Stimulated activated CD4-positive, alpha-beta T cell treated with anti-CD3 and anti-CD28 coated beads, TNF-alpha, amount 100 ng/mL, for 4 hours (primary cell): ENCODE measurements at places on chromosomes 12 and 14.

DNA sequence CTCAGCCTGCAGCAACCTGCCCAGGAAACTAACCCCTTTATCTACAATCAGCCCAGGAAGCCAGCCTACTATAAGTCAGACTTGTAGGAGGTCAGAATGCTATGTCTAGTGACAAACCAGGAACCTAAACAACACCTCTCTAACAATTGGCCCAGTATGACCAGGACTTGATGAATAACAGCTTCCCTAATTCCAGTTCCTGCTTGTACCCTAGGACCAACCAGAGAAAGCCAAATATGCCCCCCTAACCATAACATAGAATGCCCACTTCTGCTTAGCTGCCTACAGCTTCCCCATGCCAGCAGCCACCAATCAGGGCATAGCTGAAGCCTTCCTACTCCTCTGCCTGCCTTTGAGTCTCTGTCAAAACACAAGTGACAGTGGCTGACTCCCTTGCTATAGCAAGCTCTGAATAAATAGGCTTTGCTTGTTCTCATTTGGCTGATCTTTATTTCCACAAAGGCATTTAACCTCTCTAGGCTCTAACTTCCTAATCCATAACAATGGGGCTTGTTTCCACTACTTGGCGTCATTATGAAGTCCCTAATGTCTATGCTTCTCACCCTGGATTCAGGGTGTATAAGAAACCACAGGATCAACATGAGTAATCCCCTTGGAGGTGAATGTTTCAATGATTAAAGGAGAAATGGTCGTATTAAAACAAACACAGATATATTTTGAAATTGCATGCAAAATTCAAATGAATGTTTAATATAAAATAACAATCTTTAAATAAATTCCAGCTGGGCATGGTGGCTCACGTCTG, 220.2 kb downstream of the ANO6 start:
- no peak for DNase-seq

DNA sequence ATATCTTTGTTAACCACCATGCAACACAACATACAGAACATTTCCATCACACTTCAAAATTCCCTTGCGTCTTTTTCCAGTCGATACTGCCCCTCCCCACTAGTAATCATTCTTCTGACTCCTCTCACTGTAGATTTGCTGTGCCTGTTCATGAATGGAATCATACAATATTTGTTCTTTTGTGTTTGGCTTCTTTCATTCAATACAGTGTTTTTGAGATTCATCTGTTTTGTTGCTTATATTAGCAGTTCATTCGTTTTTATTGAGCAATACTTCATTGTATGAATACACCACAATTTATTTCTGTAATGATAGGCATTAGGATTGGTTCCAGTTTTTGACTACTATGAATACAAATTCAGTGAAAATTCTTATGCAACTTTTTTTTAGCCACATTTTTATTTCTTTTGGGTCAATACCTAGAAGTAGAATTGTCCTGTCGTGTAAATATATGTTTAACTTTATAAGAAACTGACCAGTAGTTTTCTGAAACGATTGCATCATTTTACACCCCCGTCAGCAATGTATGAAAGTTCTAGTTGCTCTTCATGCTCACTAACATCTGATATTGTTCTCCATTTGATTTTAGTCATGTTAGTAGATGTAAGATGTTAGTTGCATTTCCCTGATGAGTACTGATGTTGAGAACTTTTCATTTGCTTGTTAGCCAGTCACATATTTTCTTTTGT, 127.5 kb downstream of the TGFB3 start:
- DNase-seq: no peak

DNA sequence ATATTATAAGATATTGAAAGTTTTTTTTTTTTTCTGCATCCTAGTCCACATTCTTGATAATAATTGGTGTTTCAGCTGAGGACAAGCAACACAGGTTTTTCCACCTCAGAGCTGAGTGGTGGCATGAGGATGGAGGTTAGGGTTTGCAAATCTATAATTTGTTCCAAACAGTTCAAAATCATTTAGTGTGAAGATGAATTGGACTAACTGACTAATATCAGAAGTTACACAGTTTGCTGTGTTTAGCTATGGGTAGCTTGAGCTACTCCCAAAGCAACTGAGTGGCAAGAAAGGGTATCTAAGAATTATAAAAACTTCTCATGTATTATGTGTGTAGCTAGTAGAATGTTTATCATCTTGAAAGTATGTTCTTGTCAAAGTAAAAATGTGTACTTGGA, 17.1 kb downstream of the EID3 start:
- DNase-seq: no peak

GRCh38 chr12:108879615-108880254, at the start of gene DAO:
DAO (plus strand) TSS chr12:108880092; CDS start chr12:108885007, 4,915 bp downstream.
- no peak for DNase-seq

DNA sequence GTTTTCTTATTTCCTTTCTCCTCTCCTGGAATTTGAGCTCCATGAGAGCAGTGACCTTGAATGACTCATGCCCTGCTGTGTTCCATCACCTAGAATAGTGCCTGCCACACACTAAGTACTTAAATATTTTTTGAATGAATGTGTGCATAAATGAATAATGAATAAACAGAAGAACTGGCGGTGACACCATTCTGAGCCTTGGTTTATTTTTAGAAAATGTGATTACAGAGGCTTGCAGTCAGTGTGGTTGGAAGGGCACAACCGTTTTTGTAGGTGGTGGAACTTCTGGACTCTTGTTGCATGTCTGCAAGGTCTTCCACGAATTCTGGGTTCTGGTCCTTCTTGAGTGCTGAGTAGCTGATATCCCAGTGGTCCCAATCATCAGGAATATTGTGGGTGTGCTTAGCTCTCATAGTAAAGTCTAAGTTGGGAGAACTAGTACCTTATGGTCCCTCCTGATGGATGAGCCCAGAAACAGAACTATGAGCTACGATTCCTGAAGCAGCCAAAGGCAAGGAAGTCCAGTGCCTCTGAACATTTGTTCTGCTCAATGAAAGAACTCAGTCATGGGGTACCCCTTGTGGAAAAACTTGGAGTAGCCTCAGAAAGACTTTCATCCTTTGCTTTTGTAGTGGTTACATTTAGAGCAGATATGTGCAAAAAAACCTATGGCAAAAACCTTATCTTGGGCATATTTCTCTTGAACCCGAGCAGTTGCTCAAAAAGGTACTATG, 28.8 kb upstream of the BHLHE41 start:
- DNase-seq: no peak

DNA sequence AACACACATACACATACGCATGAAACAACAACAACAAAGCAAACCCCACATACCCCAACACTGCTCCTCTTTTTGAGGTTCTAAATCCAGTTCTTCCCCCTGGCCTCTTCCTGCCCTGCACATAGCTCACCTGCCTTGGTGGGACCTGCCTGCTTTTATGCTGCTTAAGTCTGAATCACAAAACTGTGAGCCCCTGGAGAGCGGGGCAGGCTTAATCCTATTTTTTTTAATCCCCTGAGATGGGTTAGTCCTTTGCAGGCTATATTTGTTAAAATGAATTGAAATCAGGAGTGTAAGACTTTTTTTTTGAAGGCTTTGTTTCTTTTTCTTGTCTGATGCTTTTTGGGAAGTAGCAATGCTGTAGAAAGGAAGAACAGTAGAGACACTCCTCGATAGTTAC, 84.6 kb upstream of the MAX start:
- DNase-seq: no peak

DNA sequence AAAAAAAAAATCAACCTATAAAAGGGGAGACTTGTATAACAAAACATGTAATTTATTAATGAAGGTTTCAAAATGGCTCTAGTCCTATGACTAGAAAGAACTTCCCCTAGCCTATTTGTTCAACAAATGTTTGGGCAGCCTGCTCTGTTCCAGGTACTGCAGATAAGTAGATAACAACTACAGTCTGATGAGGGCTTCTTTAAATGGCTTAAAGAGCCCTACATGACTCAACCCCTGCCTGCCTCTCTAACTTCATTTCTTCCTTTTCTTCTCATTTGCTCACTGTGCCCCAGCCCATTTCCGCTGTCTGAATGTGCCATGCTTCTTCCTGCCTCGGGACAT, 21.5 kb downstream of the ALDH6A1 start:
- DNase-seq: no peak

GRCh38 chr12:114480337-114481199, 74.6 kb upstream of the TBX5 start:
- no peak for DNase-seq

GRCh38 chr14:28468191-28469151, 298.1 kb upstream of the FOXG1 start:
- no peak for DNase-seq
